ENCODE measurements at places on chromosomes 2 and 18. TPM values are rescaled to one million over a fixed set of nuclear protein-coding genes. Genes with fewer than 3 reads are reported as not detected.

GRCh38 chr2:160581035-160581434, 87.4 kb upstream of the RBMS1 start:
- H3K4me3 ChIP-seq: no peak overlapping the region
- no peaks in the 10 kb centered on the region for H3K36me3 ChIP-seq
- H3K4me1 ChIP-seq: peaks cover 19% of the 10 kb centered on the region
- no peak overlapping the region for H3K27ac ChIP-seq

COL6A3 gene
- 108 TPM for total RNA-seq

RUFY4 gene
- total RNA-seq: 0.20 TPM

ZSWIM2 gene
- not detected for total RNA-seq

DNA sequence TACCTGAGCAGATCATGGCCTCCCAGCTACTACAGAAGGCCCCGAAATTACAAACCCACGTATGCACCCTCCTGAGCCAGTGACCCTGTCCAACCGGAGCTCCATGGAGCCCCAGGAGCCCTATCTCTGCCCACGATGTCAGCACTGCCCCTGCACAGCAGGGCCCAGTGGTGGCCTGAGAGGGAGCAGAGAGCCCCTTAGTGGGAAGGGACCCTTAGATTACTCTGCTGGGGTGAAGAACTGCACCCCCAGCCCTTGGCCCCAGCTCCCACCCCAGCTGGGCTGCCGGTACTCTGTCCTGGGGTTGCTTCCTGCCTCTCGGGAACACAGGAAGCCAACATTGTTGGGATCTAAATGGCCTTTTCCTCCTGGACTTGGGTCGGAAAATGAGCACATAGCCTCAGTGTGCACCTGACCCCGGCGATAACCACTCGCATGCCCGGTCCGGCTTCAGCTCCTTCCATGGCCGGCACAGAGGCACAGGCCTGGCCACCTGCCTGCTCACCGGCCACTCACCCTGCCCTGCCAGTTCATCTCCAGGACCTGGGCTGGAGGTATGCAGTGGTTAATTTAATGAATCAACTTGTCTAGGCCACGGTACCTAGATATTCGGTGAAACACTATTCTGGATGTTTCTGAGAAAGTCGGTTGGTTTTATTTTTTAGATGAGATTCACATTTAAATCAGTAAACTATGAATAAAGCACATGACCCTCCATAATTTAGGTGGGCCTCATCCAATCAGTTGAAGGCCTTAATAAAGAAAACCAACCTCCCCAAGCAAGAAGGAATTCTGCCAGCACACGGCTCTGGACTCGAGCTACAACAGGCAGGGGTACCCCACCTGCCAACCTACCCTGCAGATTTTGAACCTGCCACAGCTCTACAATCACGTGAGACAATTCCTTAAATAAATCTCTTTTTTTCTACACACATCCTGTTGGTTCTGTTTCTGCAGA, 19.2 kb downstream of the TNS1 start:
- H3K4me1 ChIP-seq: peaks cover 49% of the 10 kb centered on the region
- DNase-seq: no peak
- peak overlapping the region; percentile 85 for H3K27ac ChIP-seq
- H3K36me3 ChIP-seq: no peaks in the 10 kb centered on the region
- H3K4me3 ChIP-seq: no peak overlapping the region

G6PC2 gene
- total RNA-seq: not detected

HRH4 gene
- not detected for total RNA-seq

GRCh38 chr2:100376836-100377235, 40.6 kb downstream of the CHST10 start:
- no peaks in the 10 kb centered on the region for H3K36me3 ChIP-seq
- no peak overlapping the region for H3K4me3 ChIP-seq
- no peak for DNase-seq
- no peak overlapping the region for H3K27ac ChIP-seq
- no peaks in the 10 kb centered on the region for H3K27me3 ChIP-seq

- H3K4me3 ChIP-seq: no peak overlapping the region
- H3K36me3 ChIP-seq: no peaks in the 10 kb centered on the region
Measured at GRCh38 chr18:12403601-12404506, 3.9 kb upstream of the PRELID3A start.
